ENCODE measurements at places on chromosomes 2 and 18.

GRCh38 chr2:215808996-215809395 lies 204.4 kb downstream of the MREG start:
- DNase-seq, result no peak

GRCh38 chr2:189506514-189506976 lies 65.3 kb downstream of the WDR75 start:
- no peak for DNase-seq

GRCh38 chr2:109128616-109129355 lies at the start of gene SH3RF3:
TSS of gene SH3RF3 (plus strand) at chr2:109129205.
- peak; percentile 56 for DNase-seq

DNA sequence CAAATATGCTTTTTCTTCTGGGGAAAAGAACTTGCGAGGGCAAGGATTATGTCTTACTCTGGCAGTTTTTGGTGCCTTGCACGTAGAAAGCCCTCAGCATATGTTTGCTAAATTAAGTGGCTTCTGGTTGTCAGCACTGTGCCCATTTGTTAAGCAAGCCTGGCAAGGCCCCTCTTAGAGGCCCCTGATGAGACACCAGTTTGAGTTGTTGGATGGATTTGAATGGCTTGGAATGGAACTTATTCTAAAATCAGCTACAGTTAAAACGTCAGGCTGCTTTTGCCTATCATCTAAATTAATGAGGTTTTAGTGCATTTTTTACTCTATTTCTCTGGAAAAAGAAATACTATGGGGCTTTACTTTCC lies 28.2 kb downstream of the TMEM182 start:
- DNase-seq, result no peak

GRCh38 chr18:31101183-31102024 lies 817 bp downstream of the DSC2 start:
- DNase-seq, result no peak

DNA sequence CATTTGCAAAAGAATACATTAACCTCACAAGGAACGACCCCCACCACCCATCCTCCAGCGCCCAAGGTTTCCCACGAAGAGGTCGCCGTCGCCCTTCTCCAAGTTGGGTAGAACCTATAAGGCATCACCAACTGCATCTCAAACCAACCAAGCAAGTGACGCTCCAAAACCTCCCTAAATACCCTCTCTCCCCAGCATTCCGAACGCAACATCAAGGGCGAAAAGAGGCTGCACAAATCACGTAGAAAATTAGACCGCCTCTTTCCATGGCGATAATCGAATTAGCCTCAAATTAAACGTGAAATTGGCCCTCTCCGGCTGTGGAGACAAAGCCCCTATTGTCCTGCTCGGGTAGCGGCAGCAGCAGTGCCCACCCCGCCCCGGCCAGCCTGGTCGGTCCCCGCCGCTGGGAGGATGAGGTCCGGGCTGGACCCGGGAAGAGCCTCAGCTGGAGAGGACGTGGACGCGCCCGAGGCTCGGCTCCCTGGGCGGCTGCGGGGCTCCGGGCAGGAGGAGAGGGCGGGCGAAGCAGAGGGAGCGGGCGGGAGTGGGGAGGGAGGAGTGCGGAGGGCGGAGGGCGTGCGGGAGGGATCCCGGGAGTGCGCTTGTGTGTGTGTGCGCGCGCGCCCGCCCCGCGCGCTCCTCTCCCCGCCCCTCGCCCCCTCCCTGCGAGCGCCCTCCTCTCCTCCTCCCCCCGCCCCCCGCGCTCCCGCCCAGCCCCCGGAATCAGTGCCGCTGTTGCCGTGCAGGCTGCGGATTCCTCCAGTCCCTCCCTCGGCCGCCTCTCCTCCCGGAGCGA lies at the start of gene SPTBN1:
Gene SPTBN1 (plus strand): TSS at position 765 of the 799 bp plus-strand sequence. CDS start 70,092 bp downstream, outside the sequence.
- DNase-seq, result peak; percentile 93

DNA sequence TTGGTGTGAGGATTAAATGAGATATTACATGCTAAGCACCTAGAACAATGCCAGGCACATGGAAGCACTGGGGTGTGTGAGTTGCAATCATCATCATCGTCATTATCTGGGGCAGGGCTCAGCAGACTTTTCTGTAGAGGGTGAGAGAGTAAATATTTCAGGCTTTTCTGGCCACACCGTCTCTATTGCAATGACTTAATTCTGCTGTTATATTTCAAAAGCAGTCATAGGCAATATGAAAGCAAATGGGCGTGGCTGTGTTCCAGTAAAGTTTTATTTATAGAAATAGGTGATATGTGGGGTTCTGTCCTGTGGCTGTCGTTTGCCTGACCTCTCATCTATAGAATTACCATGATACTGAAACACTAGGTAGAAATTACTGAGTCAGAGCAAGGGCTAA lies 60.6 kb downstream of the IL1R2 start:
- DNase-seq, result no peak

DNA sequence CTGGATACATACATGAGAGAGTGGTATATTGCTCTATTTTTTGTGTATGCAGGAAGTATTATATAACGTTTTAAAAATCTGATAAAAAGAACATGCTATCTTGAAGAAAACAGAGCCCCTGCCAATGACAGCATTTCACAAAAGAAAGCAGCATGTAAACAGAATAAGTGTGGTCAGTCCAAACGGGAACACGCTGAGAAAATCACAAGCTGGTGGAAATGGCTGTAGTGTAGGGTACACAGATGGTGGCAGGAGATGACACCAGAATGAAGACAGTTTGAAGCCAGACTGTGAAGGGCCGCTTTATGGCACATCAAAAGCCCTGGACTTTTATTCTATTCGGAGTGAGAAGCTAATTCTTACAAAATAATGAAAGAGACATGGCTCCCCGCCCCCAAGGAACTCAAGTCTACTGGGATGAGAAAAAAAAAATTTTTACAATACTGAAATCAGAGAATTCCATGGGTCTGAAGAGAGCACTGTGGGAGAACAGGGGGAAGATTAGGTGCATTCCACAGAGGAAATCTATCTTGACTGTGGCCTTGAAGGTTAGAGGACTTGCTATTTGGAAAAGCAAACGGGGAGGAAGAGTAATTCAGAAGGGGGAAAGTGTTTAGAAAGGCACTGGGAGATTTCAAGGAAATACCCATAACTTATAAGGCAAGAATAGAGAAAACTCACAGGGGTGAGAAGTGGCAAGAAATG lies 217.7 kb upstream of the SMAD7 start:
- DNase-seq, result no peak

- no peak for DNase-seq
Observed at GRCh38 chr2:105494683-105495425, 96.0 kb upstream of the FHL2 start.

DNA sequence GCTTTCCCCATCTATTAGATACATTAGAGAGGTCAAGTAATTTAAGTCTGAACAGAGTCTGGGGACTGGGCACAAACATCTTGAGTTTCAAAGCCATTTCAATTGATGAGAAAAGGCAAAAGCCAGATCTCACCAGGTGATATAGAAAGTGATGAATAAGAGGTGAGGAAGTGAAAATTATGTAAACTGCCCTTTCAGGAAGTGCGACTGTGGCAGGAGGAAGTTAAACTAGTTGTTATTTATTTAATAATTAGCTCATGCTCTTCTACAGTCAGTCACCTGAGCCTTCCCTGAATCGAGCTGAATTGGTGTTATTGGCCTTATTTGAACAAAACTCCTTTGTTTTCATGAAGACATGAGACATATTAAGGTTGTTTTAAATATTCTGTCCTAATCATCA lies 115.1 kb downstream of the CDH20 start:
- DNase-seq, result no peak

DNA sequence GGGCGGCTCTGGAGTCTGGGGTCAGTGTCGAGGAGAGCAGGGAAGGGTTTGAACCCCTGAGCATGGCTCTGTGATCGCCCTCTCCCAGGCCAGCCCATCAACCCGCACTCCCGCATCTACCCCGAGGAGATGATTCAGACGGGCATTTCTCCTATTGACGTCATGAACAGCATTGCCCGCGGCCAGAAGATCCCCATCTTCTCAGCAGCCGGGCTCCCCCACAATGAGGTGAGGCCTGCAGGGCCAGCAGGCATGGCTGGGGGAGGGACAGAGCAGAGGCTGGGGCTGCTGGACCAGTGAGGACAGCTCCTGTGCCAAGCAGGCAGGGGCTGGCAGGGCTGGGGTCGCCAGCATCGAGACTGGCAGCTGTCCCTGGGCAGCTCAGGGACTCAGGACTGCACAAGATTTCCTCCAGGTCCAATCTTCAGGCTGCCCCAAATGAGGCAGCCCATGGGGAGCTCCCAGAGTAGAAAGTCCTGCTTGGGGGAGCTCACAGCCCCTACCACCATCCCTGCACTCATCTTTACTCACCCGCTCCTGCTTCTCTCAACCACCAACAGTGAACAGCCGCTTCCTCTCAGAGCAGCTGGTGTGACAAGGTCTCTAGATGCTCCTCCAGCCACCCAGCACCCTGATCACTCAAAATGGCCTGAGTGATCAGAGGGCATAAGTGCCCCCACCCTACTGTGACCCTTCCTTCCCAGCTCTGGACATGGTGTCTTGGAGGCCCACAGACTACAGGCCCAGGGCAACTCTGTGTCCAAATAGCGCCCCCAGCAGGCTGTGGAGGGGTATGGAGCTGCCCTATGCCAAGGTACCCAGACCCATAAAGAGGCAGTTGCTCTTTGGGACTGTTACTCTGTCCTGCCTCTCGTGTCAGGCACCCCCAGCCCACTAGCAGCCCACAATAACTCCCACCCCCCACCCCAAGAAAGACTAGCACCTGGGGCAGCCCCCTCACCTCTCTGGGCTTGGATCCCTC lies 18.3 kb upstream of the ANKRD53 start:
- no peak for DNase-seq

DNA sequence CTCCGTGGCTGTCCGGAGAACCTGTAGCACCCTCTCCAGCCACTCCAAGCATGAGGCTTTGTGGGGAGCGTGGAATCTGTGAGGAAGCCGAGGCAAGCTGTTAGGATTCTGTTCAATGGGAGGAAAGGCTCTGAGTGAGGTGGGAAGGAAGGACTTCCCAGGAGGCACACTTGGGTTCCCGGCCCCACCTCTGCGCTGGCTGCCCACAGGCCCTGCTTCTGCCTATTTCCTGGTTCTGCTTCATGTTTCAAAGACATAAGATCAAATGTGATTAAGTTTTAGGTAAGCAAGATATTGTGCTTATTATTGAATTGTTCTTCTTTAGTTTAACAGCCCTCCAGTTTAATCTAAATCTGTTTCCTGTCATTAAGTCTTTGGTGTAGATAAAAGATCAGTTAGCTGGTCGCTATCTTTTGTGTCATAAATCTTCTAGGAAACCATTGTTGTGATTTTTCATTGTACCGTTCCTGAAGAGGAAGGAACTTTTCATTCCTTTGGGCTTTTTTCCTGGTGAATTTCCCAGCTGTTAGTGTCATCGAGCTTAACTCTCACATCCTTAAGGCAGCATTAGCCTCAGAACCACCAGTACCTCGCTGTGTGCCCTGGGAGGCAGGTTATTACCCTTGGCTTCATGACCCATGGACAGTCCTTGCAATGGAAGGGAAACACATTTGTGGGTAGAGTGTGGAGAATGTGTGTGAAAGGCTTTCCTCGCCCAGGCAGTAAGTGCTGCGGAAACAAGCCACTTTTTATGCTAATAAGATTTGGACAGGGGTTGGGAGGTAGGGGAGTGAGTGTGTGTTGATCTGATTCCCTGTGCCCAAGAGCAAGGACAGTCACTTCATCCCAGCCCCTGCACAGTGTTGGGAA lies 61.9 kb upstream of the ALPP start:
- DNase-seq, result no peak

- no peak for DNase-seq
Observed at GRCh38 chr2:132426033-132426432, 9.4 kb downstream of the GPR39 start.

DNA sequence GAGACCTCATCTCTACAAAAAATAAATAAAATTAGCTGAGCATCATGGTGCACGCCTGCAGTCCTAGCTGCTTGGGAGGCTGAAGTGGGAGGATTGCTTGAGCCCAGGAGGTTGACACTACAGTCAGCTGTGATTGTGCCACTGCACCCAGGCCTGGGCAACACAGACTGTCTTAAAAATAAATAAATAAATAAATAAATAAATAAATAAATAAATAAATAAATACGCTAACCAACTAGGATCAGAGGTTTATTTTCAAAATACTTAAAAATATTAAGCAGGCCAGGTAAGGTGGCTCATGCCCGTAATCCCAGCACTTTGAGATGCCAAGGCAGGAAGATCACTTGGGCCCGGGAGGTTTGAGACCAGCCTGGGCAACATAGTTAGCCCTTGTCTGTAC lies 63.6 kb downstream of the KCNG3 start:
- DNase-seq, result no peak

- DNase-seq, result no peak
Observed at GRCh38 chr2:18741895-18742732, 152.7 kb upstream of the NT5C1B start.

DNA sequence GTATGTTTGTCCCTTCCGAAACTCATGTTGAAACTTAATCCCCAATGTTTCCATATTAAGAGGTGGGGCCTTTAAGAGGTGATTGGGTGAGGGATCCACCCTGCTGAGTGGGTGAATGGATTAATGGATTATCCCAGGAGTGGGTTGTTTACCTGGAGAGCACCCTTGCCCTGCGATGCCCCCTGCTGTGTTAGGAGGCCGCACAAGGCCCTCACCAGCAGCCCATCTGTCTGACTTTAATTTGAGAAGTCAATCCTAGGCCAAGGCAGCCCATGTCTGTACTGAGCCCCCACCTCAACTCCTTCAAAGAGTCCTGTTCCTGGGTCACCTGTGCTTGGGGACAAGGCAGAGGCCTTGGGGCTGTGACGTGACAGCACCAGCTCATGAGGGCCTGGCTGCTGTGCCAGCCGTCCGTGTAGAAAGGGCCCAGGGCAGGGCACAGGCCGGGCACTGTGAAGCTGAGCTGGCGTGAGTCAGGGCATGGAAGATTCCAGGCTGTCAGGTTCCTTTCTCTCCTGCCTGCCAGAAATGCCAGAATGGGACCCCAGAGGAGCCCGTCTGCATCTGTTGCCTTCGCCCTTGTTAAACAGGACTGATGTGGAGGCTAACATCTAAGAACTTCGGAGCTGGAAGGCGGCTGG lies 21.3 kb upstream of the TAF1B start:
- no peak for DNase-seq

DNA sequence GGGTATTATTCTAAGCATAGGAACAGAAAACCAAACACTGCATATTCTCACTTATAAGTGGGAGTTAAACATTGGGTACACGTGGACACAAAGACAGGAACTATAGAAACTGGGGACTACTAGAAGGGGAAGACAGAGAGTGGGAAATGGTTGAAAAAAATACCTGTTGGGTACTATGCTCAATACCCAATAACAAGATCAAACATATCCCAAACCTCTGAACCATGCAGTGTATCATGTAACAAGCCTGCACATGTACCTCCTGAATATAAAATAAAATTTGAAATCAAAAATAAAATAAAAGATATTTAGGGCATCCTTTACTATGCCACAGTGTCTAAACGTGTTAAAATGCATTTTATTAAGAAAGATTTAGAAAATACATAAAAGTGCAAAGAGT lies 221.0 kb upstream of the TFPI start:
- no peak for DNase-seq

DNA sequence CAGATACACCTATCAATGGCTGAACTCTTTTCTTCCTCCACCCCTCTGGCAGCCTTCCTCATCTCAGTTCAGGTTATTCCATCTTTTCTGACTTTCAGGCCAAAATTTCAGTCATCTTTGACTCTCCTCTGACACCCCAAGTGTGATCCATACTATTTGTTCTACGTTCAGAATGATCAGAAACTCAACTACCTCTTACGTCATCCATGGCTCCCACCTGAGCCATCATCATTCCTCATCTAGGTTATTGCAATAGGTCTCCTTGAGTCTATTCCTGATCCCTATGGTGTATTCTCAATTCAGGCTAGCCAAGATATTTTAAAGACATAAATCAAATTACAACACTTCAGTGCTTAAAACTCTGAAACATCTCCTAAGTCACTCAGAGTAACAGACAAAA lies 589.7 kb downstream of the ERBB4 start:
- no peak for DNase-seq

GRCh38 chr2:236946871-236947270 lies 138.8 kb upstream of the COPS8 start:
- DNase-seq, result no peak
